ENCODE measurements at places on chromosomes 3 and 15.

DNA sequence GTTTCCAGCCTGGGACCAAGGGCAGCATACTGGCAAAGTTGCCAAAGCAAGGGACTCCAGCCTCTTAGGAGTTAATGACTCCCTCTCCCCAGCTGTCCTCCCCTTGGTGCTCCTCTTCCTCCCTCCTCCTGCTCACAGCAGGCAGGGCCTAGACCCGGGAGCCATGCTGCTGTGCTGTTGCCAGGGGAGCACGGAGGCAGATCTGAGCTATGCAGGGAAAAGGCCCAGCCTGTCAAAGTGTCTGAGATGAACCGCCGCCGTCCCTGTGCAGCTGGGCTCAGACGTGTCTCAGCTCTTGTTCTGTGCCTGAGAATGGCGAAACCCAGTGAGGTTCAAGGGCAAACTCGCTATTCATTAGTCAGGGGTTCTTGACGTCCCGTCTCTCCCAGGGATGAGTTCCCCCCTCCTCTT lies 60.8 kb upstream of the POLG start:
- no peak for DNase-seq

- DNase-seq = no peak
Measured at GRCh38 chr3:42085641-42086376, 5.3 kb upstream of the TRAK1 start.

DNA sequence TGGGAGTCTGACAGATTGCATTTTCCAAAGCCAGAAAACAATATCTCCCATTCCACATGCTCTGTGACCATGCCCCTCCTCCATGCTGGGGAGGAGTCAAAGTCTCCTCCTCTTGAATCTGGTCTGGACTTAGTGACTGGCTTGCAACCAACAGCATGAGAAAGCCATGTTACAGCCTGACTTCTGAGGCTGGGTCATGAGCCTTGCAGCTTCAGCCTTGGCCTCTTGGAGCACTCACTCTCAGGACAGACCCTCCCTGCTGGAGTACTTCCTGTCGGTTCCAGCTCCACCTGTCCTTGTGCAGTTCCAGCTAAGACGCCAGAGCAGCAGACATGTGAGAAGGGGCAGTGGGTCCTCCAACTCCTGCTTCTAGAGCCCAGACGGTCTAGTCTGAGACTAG lies 49.7 kb upstream of the RBSN start:
- DNase-seq = no peak

DNA sequence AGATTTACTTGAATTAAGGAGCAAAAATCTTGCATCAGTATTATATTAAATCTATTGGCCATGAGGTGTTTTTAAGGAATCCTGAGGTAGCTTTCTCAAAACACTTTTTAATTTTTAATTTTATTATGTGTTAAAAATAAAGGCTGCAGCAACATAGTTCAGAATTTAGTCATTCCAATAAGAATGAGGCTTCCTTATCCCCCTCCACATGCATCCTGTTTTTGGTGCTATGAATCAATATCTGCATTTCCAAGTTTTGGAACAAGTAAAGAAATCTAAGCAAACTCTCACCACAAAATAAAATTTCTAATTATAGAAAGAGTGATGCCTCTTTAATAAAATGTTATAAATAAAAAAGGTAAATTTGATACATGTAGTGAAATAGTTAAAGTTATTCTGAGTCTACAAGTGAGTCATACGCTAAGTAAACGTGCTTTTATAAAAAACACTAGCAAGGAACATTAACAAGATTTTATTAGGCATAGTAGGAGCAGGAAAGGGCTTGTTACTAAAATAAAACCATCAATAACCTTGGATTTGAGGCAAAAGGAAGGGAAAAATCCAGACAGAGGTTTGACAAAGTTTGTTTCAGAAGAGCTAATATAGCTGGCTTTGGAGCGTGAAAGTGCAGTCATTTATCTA lies 1218.0 kb downstream of the NSUN3 start:
- no peak for DNase-seq

Measured in activated T-cell treated with anti-CD3 and anti-CD28 coated beads for 48 hours (primary cell).